ENCODE measurements at places on chromosomes 4 and X.

DNA sequence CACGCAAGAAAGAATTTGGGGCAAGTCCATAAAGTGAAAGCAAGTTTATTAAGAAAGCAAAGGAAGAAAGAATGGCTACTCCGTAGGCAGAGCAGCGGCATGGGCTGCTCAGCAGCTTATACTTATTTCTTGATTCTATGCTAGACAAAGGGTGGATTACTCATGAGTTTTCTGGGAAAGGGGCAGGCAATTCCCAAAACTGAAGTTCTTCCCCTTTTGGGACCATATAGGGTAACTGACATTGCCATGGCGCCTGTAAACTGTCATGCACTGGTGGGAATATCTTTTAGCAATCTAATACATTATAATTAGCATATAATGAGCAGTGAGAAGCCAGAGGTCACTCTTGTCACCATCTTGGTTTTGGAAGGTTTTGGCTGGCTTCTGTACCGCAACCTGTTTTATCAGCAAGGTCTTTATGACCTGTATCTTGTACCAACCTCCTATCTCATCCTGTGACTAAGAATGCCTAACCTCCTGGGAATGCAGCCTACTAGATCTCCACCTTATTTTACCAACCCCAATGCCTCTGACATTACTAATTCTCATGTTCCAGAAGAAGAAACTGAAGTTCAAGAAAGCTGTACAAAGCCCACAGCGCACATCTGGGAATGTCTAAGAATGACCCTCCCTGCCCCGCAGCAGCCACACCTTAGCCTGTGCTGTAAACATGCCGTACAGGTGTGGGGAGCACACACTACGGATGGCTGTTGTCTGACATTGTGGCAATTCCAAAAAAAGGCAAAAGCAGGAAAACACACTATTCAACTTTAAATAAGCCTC is 18.6 kb downstream of the RXFP1 start:
- no peak for DNase-seq

- DNase-seq, result peak; percentile 16
Observed at GRCh38 chr4:84796394-84796793, 170.1 kb downstream of the WDFY3 start.

- no peak for DNase-seq
Observed at GRCh38 chr4:83150653-83151330, 36.3 kb upstream of the PLAC8 start.

- DNase-seq, result no peak
Observed at GRCh38 chr4:184471881-184472613, 2.3 kb downstream of the IRF2 start.

DNA sequence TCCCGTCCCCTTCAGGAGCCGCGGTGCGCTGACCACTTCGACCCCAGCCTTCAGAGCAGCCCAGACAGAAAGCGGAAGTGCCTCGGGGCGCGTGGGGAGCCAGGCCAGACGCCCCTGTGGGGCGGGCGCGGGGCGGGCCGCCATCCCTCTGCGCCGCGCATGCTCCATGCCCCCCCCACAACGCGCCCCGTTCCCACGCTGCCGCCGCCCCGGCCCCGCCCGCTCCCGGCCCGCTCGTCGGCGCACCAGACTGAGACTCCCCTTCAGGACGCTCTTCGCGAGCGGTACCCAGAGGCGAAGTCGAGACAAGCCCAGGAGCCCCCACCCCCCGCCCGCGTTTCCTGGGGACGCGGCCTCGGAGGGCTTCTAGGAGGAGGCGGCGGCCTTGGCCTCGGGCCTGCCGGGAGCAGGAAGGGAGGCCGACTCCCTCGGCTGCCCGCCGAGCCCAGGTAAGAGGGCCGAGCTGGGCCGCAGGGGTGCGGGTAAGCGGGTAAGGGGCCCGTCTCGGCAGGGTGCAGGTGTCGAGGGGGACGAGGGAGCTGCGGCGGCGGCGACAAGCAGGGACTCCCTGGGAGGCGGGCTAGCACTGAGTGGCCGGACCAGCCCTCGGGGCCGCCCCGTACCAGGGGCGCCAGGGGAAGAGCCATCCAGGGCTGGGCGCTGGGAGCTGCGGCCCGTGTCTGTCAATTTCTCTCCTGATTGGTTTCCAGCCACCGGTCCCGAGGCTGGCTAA is at the start of gene ZFP92:
ZFP92 (plus strand) TSS at position 218 of the 733 bp plus-strand sequence. CDS start 6,851 bp downstream, outside the sequence.
- DNase-seq, result no peak

- DNase-seq, result no peak
Observed at GRCh38 chr4:145795521-145795920, 115.6 kb downstream of the C4orf51 start.

- no peak for DNase-seq
Observed at GRCh38 chr4:94649381-94650133, 108.2 kb upstream of the BMPR1B start.

DNA sequence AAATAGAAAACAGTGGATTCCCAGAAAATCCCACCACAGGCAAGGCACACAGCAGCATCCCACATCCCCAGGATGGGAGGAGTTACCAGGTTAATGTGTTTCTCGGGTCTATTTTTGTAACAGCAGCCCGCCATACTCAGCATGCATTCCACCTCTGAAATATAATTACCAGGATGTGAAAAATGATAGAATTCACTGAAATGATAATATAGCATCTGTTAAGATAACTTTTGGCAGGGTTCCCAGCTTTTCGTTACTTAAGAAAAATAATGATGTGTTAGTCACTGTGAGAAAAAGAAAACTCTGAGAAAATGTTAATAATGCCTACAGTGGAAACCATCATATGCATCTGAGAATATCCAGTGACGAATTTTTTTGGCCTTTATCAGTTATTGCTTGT is 87.1 kb downstream of the VCX2 start:
- DNase-seq, result no peak

- DNase-seq, result peak; percentile 78
Observed at GRCh38 chrX:75155827-75156525, at the start of gene ABCB7. Gene ABCB7 (minus strand): TSS chrX:75156283. CDS start chrX:75156272, 11 bp downstream.

DNA sequence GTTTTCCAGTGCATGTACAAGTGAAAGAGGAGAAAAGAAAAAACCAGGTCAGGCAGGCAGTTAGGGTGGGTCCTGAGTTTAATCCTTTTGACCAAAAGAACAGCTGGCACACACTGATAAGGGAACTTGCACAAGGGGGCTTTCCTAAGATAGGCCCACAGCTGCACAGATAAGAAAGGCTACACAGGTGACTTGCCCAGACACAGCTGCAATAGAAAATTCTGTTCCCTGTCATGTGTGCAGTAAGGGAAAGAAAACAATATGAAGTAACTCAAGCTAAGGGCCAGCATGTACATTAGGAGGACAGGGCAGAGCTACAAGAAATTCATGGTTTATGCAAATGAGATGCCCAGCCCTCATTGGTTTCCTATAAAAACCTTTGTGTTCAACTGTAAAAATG is 32.9 kb downstream of the LUZP4 start:
- no peak for DNase-seq

- no peak for DNase-seq
Observed at GRCh38 chr4:38765382-38765781, 17.4 kb downstream of the TLR10 start.

- peak; percentile 50 for DNase-seq
Observed at GRCh38 chr4:111610681-111611080, 534.6 kb upstream of the FAM241A start.

DNA sequence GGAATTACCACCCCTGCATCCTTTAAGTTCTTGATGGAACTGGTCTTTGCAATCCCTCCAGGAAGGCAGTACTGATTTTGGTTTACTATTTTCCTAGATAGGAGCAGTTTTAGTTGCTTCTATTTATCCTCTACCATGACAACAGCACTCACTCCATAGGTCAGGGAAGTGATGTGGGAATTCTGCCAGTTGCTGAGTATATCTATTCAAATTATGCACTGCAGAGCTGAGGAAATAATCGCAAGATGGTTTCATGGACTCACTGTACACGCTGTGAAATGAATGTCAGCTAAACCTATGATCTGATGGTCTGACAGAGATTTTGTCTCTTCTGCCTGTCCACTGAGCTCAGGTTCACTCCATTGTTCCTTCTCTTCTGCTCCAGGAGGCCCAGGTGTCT is 135.8 kb downstream of the FAAH2 start:
- no peak for DNase-seq

- DNase-seq, result no peak
Observed at GRCh38 chrX:13102636-13103035, 58.2 kb upstream of the FAM9C start.

DNA sequence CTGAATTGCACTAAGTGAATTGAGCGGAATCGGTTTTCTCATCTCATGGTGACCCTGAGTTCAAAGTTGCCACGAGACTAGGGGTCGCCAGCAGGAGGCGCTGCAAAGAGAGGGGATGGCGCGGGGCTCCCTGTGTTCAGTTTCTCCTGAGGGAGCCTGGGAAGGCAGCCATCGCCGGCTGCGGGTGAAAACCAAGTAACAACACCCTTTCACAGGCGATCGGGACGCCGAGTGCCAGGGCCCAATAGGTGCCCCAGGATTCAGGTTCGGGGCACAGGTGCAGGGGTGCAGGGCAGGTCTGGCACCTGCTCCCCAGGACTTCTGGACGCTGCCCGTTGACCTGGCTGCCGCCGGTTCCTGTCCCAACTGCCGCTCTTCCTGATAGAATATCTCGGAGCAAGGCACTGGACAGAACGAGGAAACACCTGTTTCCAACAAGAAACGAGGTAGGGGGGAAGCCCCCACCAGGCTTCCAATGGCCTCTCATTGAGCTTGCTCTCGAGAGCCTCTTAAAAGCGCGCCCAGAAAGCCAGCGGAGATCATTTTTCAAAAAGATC is 1.1 kb upstream of the FGF16 start:
- DNase-seq, result peak; percentile 36

DNA sequence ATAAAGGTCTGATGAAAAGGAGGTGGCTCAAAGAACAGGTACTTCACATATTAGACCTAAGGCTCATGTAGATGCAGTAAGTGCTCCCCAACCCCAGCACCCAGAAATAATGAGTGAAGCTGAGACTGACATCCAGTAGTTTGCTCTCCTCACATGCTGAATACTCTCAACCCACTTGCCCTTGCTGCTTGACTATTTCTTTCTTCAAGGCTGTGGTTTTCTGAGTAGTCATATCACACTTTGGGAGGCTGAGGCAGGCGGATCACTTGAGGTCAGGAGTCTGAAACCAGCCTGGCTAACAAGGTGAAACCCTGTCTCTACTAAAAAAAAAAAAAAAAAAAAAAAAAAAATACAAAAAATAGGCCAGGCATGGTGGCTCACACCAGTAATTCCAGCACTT is 51.5 kb upstream of the PRPS1 start:
- no peak for DNase-seq

- DNase-seq, result no peak
Observed at GRCh38 chrX:96425200-96425599, 259.4 kb upstream of the DIAPH2 start.

DNA sequence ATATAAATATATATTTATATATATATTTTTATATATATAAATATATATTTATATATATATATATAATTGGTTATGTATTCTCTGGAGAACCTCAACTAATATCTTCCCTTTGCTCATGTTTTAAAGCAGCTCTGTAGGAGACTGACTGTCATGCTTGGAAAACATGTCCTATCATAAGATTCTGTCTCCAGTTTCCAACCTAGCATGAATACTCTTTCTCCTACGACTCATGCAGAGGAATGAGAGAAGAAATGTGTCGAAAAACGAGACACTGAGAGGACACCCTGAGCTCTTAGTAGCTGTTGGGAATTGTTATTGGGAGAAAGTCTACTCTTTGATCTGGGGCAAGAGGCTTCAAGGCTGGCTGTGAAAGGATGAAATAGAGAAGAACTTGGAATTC is 166.5 kb upstream of the SLIT2 start:
- DNase-seq, result no peak

DNA sequence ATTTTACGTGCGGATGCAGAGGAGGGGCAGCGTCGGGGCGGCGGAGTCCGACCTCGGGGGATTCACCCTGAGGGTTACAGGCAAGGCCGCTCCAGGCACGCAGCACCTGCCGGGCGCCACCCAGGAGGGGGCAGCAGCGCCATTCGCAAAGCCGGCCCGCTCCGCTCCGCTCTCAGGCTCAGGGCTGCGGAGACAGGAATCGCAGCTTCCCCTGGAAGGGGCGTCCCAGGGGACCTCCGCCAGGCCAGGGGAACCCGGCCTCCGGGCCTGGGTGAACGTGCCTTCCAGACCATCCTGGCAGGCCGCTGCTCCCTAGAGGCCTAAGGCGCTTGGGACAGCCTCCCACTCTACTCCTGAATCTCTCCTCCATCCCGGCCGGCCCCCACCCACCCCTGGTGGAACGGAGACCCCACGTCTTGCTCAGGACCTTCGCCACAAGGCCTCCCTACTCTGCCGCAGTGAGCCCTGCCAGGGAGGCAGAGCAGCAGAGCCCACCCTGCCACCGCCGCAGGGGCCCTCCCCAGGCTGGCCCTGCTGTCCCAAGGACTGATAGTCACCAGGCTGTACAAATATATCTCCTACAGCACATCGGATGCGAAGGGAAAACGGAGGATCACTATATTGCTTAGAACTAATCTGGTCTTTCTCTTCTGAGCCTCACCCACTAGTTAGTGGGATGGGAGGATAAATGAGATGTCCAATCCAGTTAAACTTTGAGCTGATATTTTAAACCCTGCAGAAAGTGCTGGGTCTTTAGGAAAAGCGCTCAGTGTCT is 115.0 kb downstream of the SMIM20 start:
- peak; percentile 89 for DNase-seq

- no peak for DNase-seq
Observed at GRCh38 chr4:87354168-87355102, 31.8 kb upstream of the HSD17B13 start.

DNA sequence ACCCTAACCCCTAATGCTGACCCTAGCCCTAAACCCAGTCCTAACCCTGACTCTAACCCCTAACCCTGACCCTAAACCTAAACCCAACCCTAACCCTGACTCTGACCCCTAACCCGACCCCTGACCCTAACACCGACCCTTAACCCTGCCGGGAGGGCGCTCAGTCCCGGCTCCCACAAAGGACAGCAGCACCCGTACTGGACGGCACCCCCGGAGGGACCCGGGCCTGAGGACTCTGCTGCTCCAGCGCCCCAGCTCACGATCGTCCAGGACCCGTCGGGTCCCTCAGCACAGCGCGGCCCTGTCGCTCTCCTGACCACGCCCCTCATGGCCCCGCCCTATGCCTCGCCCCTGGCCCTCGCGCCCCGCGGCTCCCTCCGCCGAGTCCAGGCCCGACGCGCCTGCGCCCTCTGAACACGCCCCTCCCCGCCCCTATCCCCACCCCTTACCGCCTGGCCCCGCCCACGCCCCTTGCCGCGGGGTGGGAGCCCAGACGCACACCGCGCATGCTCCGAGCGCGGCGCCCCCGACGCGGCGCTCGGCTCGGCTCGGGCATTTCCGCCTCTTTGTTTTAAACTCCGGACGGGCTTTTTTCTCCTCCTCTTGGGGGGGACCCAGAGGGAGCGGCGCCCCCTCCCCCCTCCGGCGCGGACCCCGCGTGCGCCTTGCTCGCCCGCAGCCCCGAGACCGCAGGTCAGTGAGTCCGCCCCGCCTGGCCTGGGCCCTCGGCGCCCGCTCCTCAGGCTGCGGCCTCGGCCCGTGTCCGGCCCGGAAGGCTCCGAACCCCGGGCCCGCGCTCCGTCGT is at the start of gene PCGF3:
PCGF3 (plus strand) TSS at position 555 of the 805 bp plus-strand sequence. CDS start 27,849 bp downstream, outside the sequence.
- DNase-seq, result peak; percentile 90
